ENCODE measurements at places on chromosomes 4 and X. TPM values are rescaled to one million over a fixed set of nuclear protein-coding genes. Genes with fewer than 3 reads are reported as not detected.

Gene GNL3L
- total RNA-seq, result 17.6 TPM

Gene SSX3
- total RNA-seq, result not detected

Gene DCAF8L1
- total RNA-seq, result not detected

Gene PRICKLE3
- 7.5 TPM for total RNA-seq

Gene PRRG3
- total RNA-seq, result 0.33 TPM

Gene TEX11
- total RNA-seq, result 0.26 TPM
